Progenitor cell of endocrine pancreas (in vitro differentiated cells): ENCODE measurements at places on chromosomes 4 and X. TPM values are rescaled to one million over a fixed set of nuclear protein-coding genes. Genes with fewer than 3 reads are reported as not detected.

DNA sequence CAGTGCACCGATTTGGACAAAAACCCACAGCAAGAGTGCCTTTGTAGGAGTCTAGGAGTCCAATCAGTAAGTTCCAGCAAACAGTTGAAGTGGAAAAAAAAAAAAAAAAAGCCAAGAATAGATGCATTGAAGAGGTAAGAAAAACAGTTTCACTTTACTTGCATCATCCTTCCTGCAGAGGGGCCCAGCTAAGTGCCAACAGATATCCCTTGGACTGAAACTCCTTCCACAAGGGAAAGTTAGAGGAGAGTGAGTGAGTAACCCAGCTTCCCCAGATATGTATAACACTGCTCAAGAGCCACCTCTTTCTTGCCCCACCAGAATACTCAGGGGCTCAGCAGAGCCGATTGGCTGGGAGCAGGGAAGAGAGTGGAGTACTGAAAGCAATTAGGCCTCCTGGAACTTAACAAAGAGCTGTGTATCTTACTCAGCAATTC, 617.7 kb upstream of the SMIM31 start:
- H3K36me3 ChIP-seq = no peaks in the 10 kb centered on the region
- no peak overlapping the region for H3K4me3 ChIP-seq
- no peaks in the 10 kb centered on the region for H3K27me3 ChIP-seq
- no peak overlapping the region for H3K27ac ChIP-seq

DNA sequence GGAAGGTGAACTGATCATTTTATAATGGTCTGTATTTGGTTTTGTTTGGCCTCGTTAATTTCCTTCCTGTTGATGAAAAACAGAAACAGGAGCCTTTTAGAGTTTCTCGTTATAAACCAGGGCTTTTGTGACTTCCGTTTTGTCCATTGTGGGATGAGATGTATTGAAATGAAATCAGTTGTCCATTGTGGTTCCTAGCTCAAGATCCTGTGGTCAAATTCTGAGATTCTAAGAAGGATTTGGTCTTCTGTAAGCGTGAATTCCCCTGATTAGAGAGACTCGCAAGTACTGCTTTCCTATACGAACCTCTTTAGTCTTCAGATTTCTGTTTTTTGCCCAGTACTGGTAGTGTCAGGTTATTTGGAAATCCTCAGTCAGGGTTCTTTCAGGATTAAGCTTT, 101.7 kb downstream of the RAPGEF2 start:
- H3K36me3 ChIP-seq = peaks cover 5% of the 10 kb centered on the region
- no peak overlapping the region for H3K4me3 ChIP-seq
- H3K27ac ChIP-seq = no peak overlapping the region
- no peaks in the 10 kb centered on the region for H3K27me3 ChIP-seq
- no peak for DNase-seq

JADE3 gene
- total RNA-seq = 22.5 and 23.4 TPM in 2 replicates

AP1S2 gene
- 82.2 and 82.6 TPM in 2 replicates for total RNA-seq

DNA sequence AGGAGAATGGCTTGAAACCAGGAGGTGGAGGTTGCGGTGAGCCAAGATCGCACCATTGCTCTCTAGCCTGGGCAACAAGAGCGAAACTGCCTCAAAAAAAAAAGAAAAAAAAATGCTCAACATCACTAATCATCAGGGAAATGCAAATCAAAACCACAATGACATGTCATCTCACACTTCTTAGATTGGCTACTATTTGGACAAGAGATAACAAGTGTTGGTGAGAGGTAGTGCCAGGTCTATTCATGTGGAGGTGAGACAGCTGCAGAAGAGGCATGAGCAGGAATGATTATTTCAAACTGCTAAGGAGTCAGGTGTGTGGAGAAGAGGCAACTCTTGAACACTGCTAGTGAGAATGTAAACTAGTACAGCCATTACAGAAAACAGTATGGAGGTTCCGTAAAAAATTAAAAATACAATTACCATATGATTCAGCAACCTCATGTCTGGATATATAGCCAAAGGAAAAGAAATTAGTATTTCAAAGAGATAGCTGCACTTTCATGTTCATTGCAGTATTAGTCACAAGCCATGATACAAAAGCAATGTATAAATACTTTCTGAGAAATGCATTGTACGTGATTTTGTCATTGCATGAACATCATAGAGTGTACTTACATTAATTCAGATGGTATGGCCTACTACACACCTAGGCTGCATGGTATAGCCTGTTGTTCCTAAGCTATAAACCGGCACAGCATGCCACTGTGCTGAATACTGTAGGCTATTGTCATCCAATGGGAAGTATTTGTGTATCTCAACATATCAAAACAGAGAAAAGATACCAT, 75.3 kb downstream of the TMEM144 start:
- H3K4me3 ChIP-seq = no peak overlapping the region
- no peaks in the 10 kb centered on the region for H3K4me1 ChIP-seq
- H3K27ac ChIP-seq = no peak overlapping the region
- DNase-seq = no peak
- H3K27me3 ChIP-seq = no peaks in the 10 kb centered on the region
- H3K36me3 ChIP-seq = no peaks in the 10 kb centered on the region

GRCh38 chrX:152313529-152314302, 137.4 kb downstream of the GABRA3 start:
- no peak for DNase-seq
- no peaks in the 10 kb centered on the region for H3K27me3 ChIP-seq
- no peak overlapping the region for H3K4me3 ChIP-seq
- H3K4me1 ChIP-seq = no peaks in the 10 kb centered on the region
- no peaks in the 10 kb centered on the region for H3K36me3 ChIP-seq
- no peak overlapping the region for H3K27ac ChIP-seq

- no peak for DNase-seq
- H3K4me3 ChIP-seq = no peak overlapping the region
- no peaks in the 10 kb centered on the region for H3K27me3 ChIP-seq
Observed at GRCh38 chrX:74546984-74547383, 67.4 kb downstream of the RLIM start.

DNA sequence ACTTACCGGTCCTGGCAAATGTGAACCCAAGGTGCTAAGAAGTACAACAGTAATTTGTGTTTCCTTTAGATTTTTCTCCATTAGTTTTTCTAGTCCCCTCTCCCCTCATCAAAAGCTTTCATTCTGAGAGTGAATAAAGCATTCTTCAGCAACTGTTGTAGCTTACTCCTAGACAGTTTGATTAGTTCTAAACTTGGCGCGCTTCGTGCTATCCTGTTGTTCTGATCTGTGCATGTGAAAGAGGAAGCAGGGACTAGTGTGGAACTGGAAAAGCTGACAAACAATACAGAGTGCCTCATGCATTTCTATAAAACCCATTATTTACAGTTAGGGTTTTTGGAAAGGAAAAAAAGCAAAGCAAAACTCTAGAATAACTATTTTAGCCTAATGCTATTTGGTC, 556.9 kb upstream of the SLIT2 start:
- H3K27me3 ChIP-seq = no peaks in the 10 kb centered on the region
- no peaks in the 10 kb centered on the region for H3K36me3 ChIP-seq
- no peak overlapping the region for H3K4me3 ChIP-seq
- H3K4me1 ChIP-seq = no peaks in the 10 kb centered on the region
- no peak for DNase-seq
- no peak overlapping the region for H3K27ac ChIP-seq

DNA sequence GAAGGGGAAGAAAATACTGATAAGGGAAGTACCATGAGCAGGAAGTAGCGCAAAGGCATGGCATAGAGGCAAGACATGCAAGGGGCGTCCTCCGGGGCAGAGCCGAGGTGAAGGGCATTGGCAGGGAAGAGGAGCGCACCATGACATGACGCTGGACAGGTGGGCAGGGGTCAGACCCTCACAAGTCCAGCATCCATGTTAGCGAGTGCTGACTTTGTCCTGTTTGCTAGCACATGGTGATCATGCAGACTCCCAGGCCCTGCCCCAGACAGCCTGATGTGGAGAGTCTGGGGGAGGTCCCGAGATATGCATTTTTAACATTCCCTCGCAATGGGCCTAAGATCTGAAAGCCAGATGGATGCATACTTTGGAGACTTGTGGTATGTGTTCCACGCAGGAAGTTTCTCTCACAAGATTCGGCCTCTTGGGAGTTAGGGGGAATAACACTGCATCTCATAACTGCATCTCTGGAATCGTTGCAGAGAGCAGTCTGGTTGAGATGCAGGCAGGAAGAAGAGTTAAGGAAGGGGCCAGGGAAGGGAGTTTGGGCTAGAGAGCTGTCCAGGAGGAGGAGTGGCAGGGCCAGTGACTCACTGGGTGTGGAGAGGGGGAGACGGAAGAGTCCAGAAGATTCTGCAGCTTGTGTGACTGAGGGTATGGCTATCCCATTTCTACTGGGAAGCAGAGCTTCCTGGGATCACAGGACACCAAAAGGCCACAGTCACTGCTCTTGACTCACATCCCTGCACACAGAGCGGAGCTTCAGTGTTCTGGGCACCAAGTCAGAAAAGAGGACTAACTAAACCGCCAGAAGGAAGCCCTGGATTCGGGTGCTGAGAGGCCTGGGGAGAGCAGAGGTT, 59.7 kb downstream of the FAM184B start:
- H3K27ac ChIP-seq = no peak overlapping the region
- H3K4me1 ChIP-seq = peaks cover 3% of the 10 kb centered on the region
- no peak for DNase-seq
- no peak overlapping the region for H3K4me3 ChIP-seq
- peaks cover 6% of the 10 kb centered on the region for H3K27me3 ChIP-seq

GRCh38 chrX:136896121-136896914, 15.8 kb upstream of the RBMX start:
- no peaks in the 10 kb centered on the region for H3K36me3 ChIP-seq
- DNase-seq = no peak
- H3K4me1 ChIP-seq = peaks cover 1% of the 10 kb centered on the region
- H3K27me3 ChIP-seq = no peaks in the 10 kb centered on the region

DNA sequence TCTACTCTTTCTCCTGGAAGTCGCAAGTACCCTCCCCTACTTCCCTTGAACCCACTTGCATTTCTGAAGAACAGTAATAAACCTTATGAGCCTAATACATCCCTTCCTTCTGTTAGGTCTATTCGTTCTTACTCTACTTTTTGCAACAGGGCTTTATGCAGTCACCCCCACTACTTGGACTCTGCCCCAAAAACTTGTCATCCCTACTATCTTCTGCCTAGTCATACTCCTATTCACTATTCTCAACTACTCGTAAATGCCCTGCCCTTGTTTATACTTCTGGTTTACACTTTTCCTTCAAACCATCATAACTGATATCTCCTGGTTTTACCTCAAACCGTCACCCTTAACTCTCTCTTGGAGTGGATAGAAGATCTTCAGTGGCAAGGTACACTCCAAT, 55.2 kb upstream of the SLIT2 start:
- no peaks in the 10 kb centered on the region for H3K36me3 ChIP-seq
- no peak overlapping the region for H3K4me3 ChIP-seq
- H3K27me3 ChIP-seq = no peaks in the 10 kb centered on the region
- peaks cover 3% of the 10 kb centered on the region for H3K4me1 ChIP-seq
